ENCODE measurements at places on chromosomes 13 and 19.

- no peak for DNase-seq
These were observed 15.4 kb downstream of the UBXN6 start for GRCh38 chr19:4441994-4442818.

- DNase-seq: no peak
These were observed 227.4 kb downstream of the KLF5 start for GRCh38 chr13:73286177-73286576.

- no peak for DNase-seq
These were observed 39.5 kb downstream of the FOXO1 start for GRCh38 chr13:40626977-40627376.

DNA sequence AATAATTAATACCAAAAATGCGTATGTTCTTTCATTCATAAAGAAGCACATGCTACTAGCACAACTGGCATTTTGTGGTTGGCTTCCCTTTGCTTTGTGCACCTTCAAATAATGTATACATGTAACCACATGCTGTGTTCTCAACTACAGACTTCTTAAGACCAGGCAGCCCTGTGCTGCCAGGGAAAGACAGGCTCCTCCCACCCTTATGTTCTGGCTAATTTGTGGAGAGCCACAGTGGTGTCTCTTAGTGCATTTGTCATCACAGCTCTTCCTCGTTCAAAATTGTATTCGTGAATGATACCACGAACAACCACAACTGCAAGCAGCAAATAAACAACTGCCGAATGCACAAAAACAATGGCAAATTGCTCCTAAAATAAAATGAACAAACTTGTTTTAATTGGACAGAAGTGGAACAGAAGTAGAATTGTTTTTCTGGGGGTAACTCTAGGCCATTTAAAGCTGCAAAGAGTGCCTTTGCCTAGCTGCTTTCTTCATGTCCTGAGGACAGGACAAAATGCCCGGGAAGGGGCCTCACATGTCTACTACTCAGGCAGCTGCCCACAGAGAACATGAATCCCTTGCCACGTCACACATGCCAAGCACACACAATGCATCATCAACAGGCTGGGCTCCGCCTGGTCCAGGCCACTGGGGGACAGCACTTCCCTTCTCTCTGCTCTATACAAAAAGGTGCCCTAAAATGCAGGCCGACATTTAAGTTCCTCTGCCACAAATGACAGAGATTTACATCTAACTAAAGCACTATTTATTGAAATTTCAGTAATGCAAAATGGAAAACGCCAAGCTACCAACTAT lies 21.7 kb downstream of the IRS2 start:
- DNase-seq: no peak

GRCh38 chr13:91762957-91763356 lies 364.5 kb downstream of the GPC5 start:
- DNase-seq: no peak

DNA sequence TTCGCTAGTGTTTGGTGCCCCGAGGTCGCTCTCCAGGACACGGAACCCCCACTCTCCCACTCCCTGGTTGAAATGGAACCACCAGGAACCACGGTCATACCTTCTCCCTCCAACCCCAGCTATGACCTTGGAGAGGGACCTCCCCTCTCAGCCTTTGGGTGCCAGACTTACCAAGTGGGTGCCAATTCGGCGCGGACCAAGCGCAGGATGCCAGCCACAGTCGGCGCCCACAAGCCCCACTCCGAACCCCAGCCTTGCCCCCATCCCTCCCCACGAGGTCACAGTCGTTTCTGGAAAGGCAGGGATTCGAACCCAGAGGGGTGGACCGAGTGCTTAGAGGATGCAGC lies 910 bp downstream of the PDE4C start:
- no peak for DNase-seq

DNA sequence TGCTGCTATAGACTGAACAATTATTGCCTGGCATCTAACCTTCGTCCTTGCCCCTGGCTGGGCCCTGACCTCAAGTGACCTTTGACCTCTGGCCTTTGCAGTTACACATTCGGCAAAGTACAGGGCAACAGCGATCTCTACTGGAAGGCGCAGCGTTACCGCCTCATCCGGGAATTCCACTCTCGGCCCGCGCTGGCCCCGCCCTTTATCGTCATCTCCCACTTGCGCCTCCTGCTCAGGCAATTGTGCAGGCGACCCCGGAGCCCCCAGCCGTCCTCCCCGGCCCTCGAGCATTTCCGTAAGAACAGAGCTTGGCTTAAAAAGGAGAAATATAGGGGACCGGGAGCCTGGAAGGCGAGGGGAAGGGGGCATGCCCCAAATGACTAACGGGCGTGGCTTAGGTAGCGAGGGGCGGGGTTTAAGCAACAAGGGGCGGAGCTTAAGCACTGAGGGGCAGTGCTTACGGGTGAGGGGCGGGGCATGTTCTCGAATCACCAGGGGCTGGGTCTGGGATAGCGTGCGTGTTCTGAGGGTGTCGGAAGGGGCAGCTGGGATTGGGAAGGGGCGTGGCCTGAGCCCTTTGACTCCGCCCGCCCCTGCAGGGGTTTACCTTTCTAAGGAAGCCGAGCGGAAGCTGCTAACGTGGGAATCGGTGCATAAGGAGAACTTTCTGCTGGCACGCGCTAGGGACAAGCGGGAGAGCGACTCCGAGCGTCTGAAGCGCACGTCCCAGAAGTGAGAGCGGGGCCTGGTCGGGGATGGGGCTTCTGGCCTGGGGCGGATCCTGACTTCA lies 52.7 kb downstream of the TRPM4 start:
- no peak for DNase-seq

DNA sequence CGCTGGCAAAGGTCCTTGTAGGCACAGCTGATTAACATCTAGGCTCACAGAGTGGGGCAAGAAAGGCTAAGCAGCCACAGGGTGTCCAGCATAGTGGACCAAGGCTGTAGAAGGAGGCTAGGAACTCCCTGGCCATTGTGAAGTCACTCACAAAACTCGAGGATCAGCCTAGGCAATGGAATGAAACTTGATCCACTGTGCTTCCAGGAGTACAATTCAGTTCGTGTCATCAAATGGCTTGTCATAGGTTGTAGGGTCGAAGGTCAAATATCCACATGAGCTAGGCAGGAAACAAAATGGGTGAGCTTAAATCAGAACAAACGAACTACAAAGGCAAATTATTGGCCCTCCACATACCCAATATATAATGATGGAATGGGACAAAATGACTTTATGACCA lies 4.4 kb upstream of the FAM187B start:
- no peak for DNase-seq

DNA sequence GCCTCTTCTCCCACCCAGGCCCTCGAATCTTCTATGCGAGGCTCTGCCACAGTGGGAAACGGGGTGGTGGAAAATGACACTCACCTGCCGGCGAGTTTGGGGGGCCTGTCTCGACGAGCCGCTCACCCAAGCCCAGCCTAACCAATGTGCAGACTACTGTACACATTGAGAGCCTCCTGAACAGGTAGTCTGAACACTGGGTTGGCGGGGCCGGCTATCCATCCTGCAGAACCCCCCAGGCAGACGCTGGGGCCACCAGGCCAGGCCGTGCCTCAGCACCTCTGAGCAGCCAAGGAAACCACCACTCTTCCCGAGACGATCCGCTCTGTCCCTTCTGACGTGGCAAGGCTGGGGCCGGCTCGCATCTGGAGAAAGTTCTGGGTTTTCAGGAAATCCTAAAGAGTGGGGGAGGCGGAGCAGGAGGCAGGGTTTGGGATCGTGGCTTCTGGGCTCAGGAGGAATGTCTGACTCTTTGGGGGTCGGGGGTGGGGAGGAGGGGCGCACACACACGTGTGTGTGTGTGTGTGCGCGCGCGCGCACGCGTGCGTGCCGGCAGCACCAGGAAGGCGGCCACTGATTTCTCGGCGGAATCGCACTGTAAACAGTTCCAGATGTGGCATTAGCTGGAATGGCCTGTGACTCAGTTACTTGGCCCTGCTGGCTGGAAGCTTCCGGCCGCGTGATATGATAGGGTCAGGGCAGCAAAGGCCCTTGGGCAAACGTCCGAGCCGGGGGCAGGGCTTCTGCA lies 18.5 kb downstream of the TMED1 start:
- DNase-seq: peak; percentile 97

DNA sequence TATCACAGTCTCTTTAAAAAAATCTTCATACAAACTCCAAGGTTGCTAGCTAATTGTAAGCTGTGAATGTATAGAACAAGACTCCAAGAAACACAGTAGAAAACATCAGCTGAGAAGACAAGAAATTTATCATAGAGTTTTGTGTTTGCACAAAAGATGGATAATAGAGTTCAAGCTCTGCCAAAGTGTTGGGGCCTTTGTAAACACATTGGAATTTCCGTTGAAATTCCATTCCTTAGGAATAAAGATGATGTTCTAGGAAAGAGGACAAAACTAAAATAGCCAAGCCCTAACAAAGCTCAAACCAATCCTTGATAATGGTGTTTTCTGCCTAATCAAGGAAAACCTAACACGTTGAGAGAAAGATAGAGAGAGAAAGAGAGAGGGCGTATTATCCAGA lies 20.6 kb downstream of the LRRC63 start:
- no peak for DNase-seq

DNA sequence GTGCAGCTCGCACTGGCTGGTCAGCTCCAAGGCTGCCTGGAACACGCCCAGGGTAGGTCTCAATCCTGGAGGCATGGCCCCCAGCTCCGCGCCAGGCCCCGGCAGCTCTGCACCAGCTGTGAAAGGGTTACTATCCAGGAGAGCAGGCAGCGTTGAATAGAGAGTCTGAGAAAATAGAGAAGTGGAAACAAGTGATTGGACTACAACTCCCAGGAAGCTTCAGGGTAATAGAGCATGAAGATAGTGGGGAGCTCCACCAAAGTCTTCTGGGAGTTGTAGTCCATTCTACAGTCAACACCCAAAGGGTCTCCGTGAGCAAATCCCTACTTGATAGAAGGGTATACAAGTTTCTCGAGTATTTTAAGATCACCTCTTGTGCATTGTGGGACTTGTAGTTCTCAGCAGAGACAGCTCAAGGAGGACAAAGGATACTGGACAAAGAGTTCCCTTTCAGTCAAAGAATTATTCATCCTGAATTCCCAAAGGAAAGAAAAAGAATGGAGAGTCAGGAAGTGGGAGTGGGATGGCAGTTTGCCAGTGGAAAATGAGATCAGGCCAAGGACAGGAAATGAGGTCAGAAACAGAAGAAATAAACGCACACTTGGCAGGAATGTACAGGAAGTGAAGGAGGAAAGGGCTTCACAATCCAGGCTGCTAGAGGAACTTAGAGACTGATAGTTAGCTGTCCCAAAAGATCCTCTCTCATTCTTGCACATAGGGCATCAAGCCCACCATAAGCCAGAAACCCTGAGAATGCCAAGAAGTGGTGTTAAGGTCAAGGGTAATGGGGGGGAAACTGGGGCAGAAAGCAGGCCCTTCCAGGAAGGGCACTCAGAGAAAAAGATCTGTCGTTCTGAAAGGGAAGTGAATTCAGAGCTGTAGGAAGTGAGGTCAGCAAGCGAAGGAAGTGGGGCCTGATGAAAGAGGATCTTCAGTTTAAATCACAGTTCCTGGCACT lies 5.5 kb upstream of the MAMSTR start:
- peak; percentile 96 for DNase-seq

GRCh38 chr13:29994911-29995595 lies 144.6 kb upstream of the UBL3 start:
- DNase-seq: no peak

GRCh38 chr13:39281539-39282150 lies 243.4 kb downstream of the NHLRC3 start:
- no peak for DNase-seq

DNA sequence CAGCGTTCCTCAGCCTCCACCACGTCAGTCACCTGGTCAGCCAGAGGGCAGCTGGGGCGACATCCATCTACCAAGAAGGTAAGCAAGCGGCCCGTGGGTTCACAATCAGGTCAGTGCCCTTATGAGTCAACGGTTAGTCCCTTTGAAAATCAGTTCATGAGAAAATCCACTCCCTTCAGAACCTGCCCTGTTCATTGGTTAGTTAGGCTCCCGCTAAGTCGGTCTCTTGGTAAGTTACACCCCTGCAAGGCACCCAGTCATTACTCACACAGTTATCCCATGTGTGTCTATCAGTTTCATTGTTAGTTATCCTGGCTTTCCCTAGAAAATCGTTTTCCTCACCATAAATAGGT lies 564 bp downstream of the SIGLECL1 start:
- no peak for DNase-seq

DNA sequence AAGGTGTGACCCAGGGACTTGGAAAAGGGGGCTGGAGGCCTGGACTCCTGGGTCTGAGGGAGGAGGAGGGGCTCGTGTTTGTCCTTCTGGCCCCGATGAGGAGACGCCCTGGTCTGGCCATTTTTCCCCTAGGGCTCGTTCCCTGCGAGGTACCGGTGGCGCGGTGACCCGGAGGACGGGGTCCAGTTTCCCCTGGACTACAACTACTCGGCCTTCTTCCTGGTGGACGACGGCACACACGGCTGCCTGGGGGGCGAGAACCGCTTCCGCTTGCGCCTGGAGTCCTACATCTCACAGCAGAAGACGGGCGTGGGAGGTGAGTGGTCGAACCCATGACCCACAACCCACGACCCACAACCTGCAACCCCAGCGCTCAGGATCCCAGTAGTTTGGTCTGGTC lies 10.8 kb downstream of the TRPM4 start:
- no peak for DNase-seq

- no peak for DNase-seq
These were observed 52.8 kb downstream of the ELF1 start for GRCh38 chr13:40966298-40966697.

DNA sequence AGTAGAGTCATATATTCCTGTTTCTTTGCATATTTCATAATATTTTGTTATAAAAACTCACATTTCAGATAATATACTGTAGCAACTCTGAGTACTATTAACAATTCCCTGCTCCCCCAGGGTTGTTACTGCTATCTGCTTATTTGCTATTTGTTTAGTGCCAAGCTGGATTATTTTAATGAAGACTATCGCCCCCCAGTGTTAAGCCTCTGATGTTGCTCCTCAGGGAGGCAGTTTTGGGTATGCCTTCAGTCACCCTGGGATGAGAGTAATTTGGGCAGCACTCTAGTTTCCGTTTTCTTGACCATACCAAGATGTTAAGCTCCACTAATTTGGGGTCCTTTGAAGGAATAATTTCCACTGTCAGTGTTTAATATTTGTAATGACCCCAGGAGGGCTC lies 46.0 kb downstream of the MICU2 start:
- no peak for DNase-seq

- no peak for DNase-seq
These were observed 13.7 kb upstream of the TLE2 start for GRCh38 chr19:3042621-3043267.

DNA sequence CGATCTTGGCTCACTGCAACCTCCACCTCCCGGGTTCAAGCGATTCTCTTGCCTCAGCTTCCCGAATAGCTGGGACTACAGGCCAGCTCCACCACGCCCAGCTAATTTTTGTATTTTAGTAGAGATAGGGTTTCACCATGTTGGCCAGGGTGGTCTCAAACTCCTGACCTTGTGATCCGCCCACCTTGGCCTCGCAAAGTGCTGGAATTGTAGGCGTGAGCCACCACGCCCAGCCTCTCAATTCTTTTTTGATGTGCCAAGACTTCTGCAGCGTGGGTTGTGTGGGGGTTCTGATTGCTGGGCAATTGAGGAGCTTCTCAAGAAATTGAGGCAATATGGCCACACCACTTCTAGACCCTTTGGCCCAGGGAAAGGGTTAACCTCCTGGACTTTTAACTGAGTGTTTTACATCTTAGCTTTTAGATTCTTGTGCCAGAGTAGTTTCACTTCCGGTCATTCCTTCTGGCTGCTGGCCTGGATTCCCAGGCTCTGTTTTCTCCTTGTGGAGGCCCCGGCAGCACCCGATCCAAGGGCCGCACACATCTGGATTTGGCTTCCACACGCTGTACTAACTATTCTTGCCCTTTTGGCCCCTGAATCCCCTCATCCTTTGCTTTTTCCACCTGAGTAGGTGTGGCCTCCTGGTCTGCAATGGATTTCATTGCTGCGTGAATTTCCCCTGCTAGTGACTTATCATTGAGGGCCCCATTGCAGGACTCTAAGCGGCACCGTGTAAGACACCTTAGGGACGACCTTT lies 14.7 kb downstream of the SMARCA4 start:
- no peak for DNase-seq
